ENCODE measurements at places on chromosomes 5 and 9.

GRCh38 chr5:178113141-178113787, at the start of gene N4BP3:
Gene N4BP3 (plus strand): TSS chr5:178113532. CDS start chr5:178119584, 6,052 bp downstream.
- DNase-seq: peak; percentile 87

DNA sequence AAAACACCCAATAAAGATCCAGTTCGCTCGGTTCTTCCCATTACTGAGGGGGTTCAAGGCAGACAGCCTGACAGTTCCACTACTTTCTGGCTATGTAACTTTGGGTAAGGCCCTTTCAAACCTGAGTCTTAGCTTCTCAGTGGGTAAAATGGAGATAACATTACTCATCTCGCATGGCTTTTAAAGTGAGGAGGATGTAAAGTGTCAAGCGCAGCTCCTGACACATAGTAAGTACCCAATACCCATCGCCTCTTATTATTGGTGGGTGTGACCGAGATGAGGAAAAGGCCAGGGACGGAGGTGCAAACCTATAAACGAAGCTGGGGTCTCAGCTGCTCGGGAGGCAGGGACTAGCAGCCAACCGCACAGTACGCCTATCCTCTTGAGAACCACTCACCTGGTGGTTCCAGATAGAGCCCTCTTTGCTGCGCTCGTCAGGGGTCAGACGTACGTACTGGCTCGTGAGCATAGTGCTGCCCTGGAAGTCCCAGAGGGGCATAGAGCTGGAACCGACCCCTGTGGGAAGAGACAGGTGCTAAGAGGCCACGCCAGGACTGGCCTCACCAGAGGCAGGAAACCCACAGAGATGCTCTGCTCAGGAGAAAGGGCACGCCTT, 584 bp downstream of the LMAN2 start:
- DNase-seq: no peak

GRCh38 chr5:18772475-18772874, 1138.2 kb downstream of the TAF11L14 start:
- no peak for DNase-seq

GRCh38 chr5:134784241-134784920, 25.8 kb downstream of the DDX46 start:
- no peak for DNase-seq

- DNase-seq: no peak
Measured at GRCh38 chr5:21181609-21182125, 1193.7 kb upstream of the CDH18 start.

- DNase-seq: no peak
Measured at GRCh38 chr9:36142510-36143244, 6.1 kb downstream of the GLIPR2 start.

DNA sequence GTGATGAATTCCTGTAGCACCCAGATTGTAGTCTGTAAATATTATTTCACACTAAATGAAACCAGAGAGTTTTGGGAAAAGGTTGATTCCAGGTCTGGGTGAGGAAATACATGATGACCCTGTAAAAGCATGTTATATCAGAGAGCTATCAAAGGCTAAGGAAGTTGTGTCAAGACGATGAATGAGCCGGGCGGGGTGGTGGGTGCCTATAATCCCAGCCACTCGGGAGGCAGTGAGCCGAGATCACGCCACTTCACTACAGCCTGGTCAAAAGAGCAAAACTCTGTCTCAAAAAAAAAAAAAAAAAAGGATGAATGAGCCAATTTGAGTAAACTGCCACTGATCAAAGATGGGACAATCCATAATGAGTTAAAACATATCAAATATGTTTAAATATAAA, 29.2 kb downstream of the IL6ST start:
- no peak for DNase-seq

DNA sequence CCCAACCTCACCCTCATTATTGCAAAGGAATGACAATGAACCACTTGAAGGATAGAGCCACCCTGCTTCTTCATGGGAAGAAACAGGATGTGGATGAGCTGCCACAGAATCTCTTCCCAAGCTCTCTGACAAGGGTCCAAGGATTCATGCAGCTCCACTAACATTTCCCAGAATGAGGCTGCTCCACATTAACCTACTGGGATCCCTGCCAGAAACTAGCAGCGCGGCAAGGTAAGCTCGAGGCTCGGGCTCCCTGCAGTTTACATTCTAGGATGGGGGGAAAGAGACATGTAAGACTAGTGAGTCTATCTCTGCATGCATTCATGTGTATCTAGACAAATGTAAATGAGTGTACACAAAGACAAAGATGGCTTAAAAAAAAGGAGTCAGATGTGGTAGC, 12.1 kb downstream of the DCAF12 start:
- no peak for DNase-seq

GRCh38 chr9:99013550-99013949, 69.8 kb downstream of the COL15A1 start:
- no peak for DNase-seq

DNA sequence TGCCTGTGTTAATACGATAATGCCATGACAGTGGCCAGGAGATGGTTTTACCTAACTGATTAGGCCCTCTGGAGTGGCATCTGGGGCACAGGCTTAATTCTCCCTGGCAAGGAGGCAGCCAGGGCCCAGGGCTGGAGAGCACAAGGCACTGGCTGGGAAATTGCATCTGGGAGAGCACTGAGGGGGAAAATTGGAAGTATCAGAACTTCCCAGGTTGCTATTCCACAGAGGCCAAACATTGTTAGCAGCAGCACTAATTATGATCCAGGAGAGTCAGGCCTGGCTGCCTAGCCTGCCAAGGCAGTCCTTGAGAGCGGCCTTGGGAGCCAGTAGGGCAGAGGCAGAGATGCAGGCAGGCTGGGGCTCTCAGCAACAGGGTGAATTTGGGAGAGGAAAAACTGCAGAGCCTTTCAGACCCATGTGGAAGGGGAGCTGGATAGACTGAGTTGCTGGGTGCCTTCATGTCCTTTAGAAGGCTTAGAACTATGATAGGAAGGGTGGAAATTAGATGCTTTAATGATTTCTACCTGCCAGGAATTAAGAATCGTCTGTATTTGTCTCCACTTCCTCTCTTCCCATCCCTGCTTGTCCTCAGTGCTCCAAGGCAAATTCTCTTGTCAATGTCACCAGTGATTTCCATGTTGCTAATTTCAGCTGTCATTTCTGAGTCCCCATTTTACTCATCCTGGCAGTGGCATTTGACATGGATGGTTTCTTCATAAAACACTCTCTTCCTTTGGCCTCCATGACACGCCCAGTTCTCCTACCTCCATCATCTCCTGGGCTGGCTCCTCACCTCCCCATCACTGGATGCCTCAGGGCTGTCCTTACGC, 56.1 kb upstream of the HSPA9 start:
- DNase-seq: no peak

GRCh38 chr5:125587631-125588030, 835.6 kb upstream of the GRAMD2B start:
- DNase-seq: no peak

DNA sequence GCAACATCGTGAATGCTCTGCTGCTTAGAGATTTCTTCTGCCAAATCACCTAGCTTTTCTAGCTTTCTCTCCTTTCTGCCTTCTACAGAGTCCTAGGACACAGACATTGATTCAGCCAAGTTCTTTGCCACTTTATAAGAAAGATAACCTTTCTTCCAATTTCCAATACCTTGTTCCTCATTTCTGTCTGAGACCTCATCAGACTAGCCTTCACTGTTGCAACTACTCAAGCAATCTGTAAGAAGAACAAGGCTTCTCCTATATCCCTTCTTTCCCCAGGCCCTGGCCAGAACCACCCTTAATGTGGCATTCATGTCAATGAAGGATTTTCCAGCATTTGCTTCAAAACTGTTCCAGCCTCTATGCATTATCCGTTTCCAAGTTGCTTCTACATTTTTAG, 24.3 kb downstream of the FBXO10 start:
- no peak for DNase-seq

- DNase-seq: no peak
Measured at GRCh38 chr5:139862313-139862712, 66.7 kb downstream of the PSD2 start.

GRCh38 chr5:7828269-7828668, 22.7 kb downstream of the CFAP90 start:
- DNase-seq: no peak

DNA sequence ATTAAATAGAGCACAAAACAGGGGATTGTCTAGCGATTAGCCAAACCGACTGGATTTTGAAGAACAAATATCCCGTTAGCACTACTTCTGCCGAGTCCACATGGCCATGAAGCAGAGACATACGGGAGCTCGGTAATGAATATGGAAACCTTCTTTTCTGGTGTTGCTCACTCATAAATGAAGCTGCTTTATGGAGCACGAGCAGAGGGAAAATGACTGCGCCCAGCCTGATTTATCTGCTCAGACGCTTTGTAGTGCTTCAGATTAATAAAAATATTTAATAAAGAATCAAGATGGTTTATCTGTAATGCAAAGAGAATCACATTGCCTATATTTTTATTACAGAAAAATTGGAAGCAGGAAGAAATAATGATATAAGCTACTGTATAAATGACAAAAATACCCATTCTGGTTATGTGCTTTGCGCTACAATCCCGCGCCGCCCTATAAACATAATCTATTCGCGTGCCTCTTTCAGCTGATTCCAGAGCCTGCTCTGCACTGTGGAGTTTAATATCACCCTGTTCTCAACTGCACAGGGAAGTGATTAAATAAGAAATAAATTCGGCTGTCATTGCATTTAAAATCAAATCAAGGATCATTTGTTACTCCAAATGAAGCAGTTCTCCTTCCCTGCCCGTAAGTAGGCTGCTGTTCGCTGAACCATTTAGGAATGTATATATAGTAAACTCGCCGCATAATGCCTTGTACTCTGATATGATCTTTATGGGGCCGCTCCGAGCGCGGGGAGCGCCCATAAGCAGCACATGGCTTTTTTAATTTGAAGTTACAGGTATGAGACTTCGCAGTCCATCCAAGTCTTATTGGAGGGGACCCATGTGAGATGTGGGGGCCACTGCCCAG, 22.3 kb upstream of the UBAC1 start:
- no peak for DNase-seq

DNA sequence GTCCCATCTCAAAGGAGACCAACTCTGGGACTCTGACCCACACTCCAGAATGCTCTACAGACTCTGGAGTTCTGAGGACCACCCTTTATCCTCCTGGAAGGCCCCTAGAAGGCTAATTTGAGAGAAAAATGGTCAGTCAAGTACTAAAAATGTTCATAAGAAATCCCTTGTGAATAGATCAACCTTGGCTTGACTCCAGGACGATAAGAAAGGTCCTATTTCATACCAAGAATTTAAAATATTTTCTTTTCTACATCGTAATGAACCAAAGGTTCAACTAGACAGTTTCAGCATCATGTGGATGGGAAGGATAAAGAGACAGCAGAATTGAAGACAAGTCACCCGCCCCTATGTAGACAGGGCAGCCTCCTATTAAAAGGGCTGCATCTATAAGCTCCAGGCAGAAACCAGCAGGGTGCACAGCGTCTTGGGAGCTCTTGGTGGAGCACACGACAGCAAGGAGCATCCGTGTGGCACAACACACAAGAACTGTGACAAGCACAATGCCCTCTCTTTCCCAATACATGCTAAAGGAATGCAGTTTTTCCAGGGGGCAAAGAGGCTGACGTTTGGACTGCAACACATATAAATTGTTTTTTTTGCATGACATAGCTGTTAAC, 38.3 kb downstream of the RASEF start:
- no peak for DNase-seq

DNA sequence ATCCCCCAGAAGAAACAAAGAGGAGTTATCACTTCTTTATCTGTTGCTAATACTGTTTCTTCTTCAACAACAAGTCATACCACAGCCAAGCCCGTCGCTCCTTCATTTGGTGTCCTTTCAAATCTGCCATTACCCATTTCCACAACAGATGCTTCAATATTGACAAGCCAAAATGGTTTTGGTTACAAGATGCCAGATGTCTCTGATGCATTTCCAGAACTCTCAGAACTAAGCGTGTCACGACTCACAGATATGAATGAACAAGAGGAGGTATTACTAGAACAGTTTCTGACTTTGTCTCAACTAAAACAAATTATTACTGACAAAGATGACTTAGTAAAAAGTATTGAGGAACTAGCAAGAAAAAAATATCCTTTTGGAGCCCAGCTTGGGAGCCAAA, 16.0 kb upstream of the HAND1 start:
- DNase-seq: no peak

DNA sequence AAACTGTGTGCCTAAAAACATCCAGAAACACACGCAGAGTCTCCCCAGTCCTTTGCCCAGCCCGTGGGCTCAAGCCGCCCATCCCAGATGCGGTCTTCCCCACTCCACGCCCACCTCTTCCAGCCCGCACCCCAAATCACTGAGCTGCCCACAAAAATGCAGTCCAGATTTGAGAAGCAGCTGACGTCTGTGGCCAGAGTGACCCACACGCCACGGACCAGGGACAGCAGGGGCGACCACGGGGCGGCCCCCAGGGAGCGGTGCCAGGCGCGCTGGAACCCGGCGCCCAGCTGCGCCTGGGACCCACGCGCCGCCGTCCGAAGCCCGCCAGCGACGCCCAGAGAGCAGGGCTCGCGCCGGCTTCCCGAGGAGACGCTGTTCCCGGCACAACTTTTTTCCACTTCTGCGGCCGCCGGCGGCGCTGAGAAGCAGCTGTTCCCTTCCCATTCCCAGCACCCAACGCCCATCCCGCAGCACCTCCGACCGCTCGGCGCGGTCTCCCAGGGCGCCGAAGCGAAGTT, 674 bp downstream of the LHFPL2 start:
- DNase-seq: no peak

DNA sequence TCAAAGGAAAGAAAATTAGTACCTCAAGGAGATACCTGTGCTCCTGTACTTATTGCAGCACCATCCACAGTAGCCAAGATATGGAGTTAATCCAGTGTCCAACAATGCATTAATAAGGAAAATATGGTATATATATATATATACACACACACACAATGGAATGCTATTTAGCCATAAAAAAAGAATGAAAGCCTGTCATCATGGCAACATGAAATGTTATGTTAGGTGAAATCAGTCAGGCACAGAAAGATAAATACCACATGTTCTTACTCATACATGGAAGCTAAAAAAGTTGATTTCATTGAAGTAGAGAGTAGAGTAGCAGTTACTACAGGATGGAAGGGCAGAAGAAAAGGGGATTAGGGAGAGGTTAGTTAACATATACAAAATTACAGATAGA, 601.5 kb downstream of the ANXA1 start:
- DNase-seq: no peak

- DNase-seq: no peak
Measured at GRCh38 chr5:149152317-149152746, 11.0 kb downstream of the ABLIM3 start.

GRCh38 chr9:133494636-133495326, 15.9 kb upstream of the SLC2A6 start:
- DNase-seq: no peak

- no peak for DNase-seq
Measured at GRCh38 chr5:79745255-79745654, 55.6 kb downstream of the CMYA5 start.

All from activated CD4-positive, CD25-positive, alpha-beta regulatory T cell treated with anti-CD3 and anti-CD28 coated beads, Interleukin-2, amount 50 U/mL, for 72 hours (primary cell).